ENCODE measurements at places on chromosomes 12 and 14.

GRCh38 chr12:41993283-41993682 is 151.4 kb downstream of the GXYLT1 start:
- H3K4me3 ChIP-seq, result no peak overlapping the region
- no peaks in the 10 kb centered on the region for H3K36me3 ChIP-seq
- DNase-seq, result no peak
- no peaks in the 10 kb centered on the region for H3K4me1 ChIP-seq
- peaks cover 3% of the 10 kb centered on the region for H3K27me3 ChIP-seq

DNA sequence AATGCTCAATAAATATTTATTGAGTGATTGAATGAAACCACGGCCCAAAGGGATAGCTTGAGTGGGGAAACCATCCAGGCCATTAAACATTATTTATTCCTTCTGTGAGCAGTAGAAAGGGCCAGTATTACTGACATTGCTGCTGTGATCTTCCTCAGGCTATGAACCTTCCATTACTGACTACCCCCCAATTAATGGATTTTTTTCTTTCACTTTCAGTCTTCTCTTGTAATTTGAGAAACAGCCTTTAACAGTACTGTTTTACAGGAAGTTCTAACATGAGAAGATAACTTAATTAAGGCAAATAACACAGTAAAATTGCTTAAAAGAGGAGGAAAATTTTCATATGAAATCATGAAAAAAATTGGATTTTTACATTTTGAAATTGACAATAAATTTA is 629.5 kb downstream of the TRHDE start:
- no peak overlapping the region for H3K27ac ChIP-seq
- H3K36me3 ChIP-seq, result no peaks in the 10 kb centered on the region
- no peak overlapping the region for H3K4me3 ChIP-seq
- no peaks in the 10 kb centered on the region for H3K27me3 ChIP-seq
- no peaks in the 10 kb centered on the region for H3K4me1 ChIP-seq

DNA sequence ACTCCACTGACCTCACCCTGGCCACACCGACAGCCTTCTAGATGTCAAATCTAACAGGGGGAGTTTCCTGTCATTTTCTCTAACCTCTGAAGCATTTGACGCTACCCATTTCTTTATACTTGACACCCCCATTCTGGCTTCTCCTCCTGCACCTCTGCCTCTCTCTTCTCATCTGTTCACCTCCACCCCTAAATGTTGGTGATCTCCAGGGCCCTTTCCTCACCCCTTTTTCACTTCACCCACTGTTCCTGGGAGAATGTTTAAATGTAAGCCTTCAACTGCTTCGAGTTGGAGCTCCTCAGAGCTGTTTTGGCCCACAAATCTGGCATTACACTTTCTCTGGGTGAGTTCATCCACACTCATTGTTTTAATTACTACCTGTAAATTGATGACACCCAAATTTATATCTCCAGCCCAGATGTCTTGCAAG is 452 bp upstream of the RABGGTA start:
- H3K27me3 ChIP-seq, result no peaks in the 10 kb centered on the region
- peak overlapping the region; percentile 85 for H3K4me3 ChIP-seq
- peak overlapping the region; percentile 95 for H3K27ac ChIP-seq
- peaks cover 12% of the 10 kb centered on the region for H3K36me3 ChIP-seq

DNA sequence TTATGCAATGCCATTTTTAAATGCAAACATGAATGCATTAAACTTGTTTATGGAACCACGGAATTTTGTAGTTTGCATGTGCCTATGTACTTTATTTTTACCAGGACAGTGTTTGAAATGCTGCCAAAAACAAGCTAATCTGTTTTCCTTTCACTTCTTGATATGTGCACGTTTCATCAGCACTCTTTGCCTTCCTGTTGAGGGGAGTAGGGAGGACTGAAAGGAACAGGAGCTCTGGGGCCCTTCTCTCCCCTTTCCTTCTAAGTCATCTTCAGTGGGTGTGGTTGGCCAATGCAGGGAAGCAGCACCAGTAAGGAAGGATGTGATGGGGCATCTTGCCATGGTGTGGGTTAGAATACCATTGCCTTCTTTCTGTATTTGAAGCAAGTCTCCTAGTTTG is 12.1 kb upstream of the PPP4R4 start:
- peaks cover 82% of the 10 kb centered on the region for H3K4me1 ChIP-seq
- peaks cover 3% of the 10 kb centered on the region for H3K36me3 ChIP-seq
- no peaks in the 10 kb centered on the region for H3K27me3 ChIP-seq
- no peak for DNase-seq
- no peak overlapping the region for H3K4me3 ChIP-seq

- peaks cover 35% of the 10 kb centered on the region for H3K36me3 ChIP-seq
- H3K27me3 ChIP-seq, result no peaks in the 10 kb centered on the region
- no peak for DNase-seq
- no peak overlapping the region for H3K27ac ChIP-seq
- H3K4me3 ChIP-seq, result no peak overlapping the region
These were observed 12.4 kb downstream of the MTERF2 start for GRCh38 chr12:106974511-106974910.

DNA sequence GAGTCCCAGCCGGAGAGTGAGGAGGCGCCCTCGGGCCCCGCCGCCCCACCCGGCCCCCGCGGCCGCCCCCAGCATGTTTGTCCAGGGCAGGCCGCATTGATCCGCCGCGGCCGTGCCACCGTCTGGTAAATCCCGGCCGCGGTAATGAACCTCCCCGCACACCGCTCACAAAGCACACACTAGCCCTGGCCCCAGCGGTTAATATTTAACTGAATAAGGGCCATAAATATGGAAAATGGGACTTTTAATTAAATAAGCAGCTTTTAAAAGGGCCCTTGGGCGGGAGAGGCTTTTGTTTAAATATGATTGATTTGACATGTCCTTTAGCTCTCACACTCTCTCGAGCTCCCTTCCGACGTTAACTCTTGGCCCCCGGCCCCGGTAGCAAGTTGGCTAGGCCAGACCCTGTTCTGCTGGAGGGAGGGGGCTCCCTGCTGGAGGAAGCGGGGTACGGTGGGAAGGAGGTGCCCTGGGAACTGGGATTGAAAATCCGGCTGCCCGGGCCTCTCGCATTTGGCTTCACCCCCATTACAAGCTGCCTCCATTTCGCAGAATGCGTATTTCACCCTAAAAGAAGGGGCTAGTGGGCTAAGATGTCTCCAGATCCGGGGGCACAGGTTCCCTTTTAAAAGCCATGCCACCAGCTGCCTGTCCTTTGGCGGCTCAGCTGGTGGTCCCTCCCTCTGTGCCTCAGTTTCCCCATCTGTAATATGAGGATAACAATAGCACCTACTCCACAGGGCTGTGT is 199.8 kb downstream of the RBM19 start:
- no peak overlapping the region for H3K4me3 ChIP-seq
- peaks cover 5% of the 10 kb centered on the region for H3K27me3 ChIP-seq
- H3K4me1 ChIP-seq, result no peaks in the 10 kb centered on the region
- no peak overlapping the region for H3K27ac ChIP-seq

- no peak overlapping the region for H3K27ac ChIP-seq
- no peak overlapping the region for H3K4me3 ChIP-seq
- H3K4me1 ChIP-seq, result peaks cover 10% of the 10 kb centered on the region
- H3K27me3 ChIP-seq, result peaks cover 4% of the 10 kb centered on the region
These were observed 223.1 kb downstream of the EFCAB11 start for GRCh38 chr14:89731396-89731933.

- no peaks in the 10 kb centered on the region for H3K36me3 ChIP-seq
- no peak for DNase-seq
- peaks cover 51% of the 10 kb centered on the region for H3K27me3 ChIP-seq
- no peak overlapping the region for H3K27ac ChIP-seq
- no peak overlapping the region for H3K4me3 ChIP-seq
- peaks cover 18% of the 10 kb centered on the region for H3K4me1 ChIP-seq
These were observed 35.9 kb upstream of the FOS start for GRCh38 chr14:75242546-75243273.

- H3K4me3 ChIP-seq, result no peak overlapping the region
- no peak for DNase-seq
- H3K36me3 ChIP-seq, result no peaks in the 10 kb centered on the region
- no peak overlapping the region for H3K27ac ChIP-seq
- no peaks in the 10 kb centered on the region for H3K4me1 ChIP-seq
These were observed 57.2 kb upstream of the ATP2A2 start for GRCh38 chr12:110223777-110224378.

- no peak overlapping the region for H3K4me3 ChIP-seq
- H3K27ac ChIP-seq, result no peak overlapping the region
- H3K36me3 ChIP-seq, result no peaks in the 10 kb centered on the region
- peaks cover 3% of the 10 kb centered on the region for H3K4me1 ChIP-seq
These were observed 11.9 kb downstream of the PLD4 start for GRCh38 chr14:104936361-104937155.

DNA sequence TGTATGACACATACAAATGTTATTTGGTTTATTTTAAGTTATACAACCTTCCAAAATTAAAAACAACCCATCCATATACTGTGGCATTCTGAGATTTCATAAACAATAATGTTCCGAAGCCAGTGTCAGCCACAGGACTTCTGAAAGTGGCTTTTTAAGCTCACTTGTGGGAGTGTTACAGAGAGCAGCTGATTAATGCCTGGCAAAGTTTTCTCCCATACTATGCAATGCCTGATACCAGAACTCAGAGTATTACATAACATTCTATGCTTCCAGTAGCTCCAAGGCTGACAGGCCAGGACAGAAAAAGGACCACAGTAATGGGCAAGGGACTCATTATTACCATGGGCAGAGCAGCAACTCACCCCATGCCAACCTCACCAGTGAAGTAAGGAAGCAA is 29.3 kb downstream of the NELL2 start:
- no peaks in the 10 kb centered on the region for H3K27me3 ChIP-seq
- peaks cover 84% of the 10 kb centered on the region for H3K4me1 ChIP-seq
- no peak overlapping the region for H3K4me3 ChIP-seq
- peak overlapping the region; percentile 93 for H3K27ac ChIP-seq
- DNase-seq, result no peak
- peaks cover 16% of the 10 kb centered on the region for H3K36me3 ChIP-seq

GRCh38 chr14:72892103-72892878 is 1.6 kb downstream of the DPF3 start:
- peaks cover 8% of the 10 kb centered on the region for H3K36me3 ChIP-seq
- peak overlapping the region; percentile 78 for H3K4me3 ChIP-seq
- H3K27me3 ChIP-seq, result peaks cover 87% of the 10 kb centered on the region

DNA sequence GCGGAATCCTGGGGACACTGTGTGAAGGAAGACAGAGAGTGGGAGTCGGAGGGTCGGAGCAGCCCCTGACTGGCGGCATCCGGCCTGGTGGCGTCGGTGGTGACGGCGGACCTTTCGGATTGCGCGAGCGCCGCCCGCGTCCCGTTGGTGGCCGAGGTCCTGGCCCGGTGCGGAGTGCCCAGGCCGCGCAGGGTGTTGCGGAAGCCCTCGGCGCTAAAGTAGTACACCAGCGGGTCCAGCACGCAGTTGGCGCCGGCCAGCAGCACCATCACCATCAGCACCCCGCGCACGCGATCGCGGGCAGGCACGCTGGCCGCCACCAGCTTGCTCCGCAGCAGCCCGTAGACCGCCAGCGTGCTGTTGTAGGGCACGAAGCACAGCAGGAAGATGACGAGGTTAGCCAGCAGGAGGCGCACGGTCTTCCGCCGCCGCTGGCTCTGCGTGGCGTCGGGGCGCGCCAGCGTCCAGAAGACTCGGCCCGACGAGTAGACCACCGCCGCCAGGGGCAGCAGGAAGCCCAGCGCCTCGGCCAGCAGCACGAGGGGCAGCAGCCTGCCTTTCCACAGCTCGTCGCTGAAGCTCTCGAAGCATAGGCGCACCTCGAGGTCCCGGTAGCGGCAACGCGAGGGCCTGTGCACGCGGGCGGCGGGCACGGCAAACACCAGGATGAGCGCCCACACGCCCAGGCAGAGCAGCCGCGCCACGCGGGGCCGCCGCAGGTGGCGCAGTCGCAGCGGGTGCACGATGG is 13.1 kb upstream of the CHD4 start:
- DNase-seq, result peak; percentile 66
- no peak overlapping the region for H3K27ac ChIP-seq
- H3K4me3 ChIP-seq, result peak overlapping the region; percentile 38
- peaks cover 13% of the 10 kb centered on the region for H3K4me1 ChIP-seq
- H3K27me3 ChIP-seq, result no peaks in the 10 kb centered on the region

DNA sequence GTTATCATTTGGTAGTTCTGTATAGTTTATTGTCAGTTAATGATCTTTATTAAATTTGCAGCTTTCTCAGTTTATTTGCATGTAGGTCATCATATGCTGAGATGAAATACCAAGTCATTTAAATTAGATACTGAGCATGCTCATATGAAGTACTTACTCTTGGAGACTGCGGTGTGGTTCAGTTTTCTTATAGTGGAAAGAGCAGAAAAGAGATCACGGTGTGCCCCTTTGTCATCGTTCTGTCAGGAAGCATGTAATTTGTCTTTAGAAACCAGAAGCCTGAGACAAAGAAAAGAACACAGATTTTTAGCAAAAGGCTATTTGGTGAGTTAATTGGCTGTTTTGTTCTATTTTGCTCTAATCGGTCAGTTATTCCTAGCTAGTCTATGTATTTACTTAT is 75.6 kb downstream of the PLEKHA5 start:
- no peak overlapping the region for H3K4me3 ChIP-seq
- H3K27ac ChIP-seq, result no peak overlapping the region
- no peaks in the 10 kb centered on the region for H3K4me1 ChIP-seq
- DNase-seq, result no peak
- no peaks in the 10 kb centered on the region for H3K27me3 ChIP-seq

DNA sequence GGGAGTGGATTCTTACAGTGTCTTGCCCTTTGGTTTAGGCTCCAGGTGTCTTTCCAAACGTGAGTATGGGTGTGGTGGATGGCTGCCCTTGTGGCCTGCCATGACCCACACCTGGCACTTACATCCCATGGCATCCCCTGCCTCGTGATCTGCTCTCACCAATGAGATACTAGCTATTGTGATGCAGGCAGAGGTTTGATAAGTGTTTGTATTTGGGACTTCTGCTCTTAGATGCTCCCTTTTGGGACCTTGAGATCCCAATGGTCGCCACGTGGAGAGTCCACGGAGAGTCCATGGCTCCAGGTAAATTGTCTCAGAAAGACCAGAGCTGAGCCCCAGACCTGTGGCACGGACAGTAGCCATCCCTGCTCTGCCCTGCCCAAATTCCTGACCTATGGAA is 62.5 kb downstream of the MDM2 start:
- no peak overlapping the region for H3K4me3 ChIP-seq
- DNase-seq, result no peak
- no peaks in the 10 kb centered on the region for H3K27me3 ChIP-seq

GRCh38 chr14:103728721-103729120 is 13.1 kb downstream of the ZFYVE21 start:
- DNase-seq, result no peak
- H3K4me3 ChIP-seq, result no peak overlapping the region
- H3K4me1 ChIP-seq, result no peaks in the 10 kb centered on the region

DNA sequence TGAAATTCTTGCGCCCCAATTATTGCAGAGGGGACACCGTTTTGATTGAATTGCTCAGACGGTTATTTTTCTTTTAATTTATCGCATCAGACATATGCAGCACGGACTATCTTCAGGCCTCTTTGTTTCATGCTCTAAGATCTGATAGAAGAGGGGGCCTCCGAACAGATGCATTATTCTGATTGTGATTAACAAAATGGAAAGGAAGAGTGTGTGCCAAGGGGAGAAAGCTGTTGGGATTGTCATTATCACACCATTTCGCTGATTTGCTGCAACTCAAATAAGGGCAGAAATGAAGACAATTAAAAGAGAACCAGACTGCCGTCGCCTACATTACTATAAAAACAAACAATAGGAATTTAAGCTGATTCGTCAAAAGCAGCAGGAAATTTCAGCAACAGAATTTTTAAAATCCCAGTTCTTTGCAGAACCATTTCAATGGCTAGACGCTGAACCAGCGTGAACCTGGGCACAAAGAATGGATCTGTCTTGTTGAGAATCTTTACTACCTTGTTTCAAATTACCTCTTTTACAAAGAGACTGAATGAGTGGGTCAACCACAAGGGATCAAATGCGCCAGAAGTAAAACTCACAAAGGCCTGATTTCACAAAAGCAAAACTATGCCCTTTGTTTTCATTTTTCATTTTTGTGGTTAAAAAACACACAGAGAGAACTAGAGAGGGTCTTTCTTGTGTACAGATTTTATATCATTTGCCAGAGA is 30.6 kb downstream of the TMEM132D start:
- no peaks in the 10 kb centered on the region for H3K27me3 ChIP-seq
- no peaks in the 10 kb centered on the region for H3K4me1 ChIP-seq
- no peak for DNase-seq
